ENCODE measurements at places on chromosomes 3 and 15.

DNA sequence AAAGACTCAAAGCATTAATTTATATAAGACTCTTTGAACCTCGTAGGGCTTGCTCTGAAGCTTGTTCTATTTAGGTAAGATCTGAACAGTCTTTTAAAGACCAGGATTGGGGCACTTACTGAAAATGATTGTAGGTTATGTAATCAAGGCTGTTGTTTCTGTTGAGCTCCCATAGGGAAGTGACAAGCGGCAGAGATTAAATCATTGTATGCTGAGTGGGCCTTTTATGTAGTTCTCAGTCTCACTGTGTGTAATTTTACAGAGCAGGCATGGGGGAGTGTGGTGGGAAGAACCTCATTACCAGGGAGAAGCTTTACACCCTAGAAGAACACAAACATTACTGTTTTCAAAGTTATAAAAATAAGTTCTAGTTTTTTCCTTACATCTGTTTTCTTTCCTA is 160.0 kb upstream of the SNTN start:
- no peak for DNase-seq

DNA sequence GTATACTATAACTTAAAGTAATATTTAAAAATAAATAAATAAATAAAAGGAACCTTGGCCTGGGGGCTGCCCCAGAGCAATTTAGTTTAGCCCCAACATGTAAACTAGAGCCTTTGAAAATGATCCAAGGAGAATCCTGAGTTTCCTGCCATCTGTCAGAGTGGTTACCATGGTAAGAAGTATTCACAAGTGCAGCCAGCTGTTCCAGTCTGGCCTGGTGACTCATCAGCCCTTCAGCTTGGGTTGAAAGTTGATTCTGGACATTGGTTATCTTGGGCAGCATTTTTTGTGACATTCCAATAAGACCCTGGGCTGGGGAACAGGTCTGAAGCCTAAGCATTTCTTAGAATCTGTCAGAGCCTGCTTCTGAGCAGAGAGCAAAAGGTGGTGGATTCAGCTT is 72.7 kb upstream of the LRTM1 start:
- DNase-seq: no peak

- peak; percentile 75 for DNase-seq
Measured at GRCh38 chr3:186540221-186540834, 3.9 kb downstream of the CRYGS start.

DNA sequence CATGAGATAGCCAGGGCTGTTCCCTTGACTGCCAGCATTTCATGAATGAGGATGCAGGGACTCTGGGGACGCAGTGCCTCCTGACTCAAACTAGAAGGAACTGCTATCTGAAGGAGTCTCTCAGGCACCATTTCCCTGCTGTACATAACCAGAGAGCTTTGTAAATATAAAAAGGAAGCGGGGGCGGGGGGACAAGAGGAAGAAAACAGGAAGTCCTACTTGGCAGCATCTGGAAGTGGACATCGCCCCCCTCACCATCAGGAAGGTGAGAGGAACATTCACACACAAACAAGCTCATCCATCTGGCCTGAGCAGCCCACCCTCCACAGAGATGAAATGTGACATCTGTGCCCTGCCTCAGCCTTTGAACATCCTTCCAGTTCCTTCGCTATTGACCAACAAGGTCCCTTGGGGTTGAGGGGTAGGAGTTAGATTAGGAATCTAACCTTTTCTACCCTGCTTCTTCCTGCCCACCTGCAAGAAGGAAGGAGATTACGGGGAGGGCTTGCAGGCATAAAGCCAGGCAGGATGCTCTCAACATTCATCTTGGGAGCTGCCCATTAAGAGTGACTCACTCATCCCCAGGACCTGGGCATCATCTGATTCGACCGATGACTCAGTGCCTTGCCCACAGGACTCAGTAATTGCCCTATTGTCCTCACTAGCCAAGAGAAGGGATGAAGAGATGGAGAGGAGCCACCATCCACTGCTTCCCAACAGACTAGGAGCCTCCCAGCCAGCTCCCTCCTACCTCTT is 31.9 kb downstream of the SH3BP5 start:
- DNase-seq: no peak
